Caco-2 (cell line): ENCODE measurements at places on chromosomes 6 and 20. TPM values are rescaled to one million over a fixed set of nuclear protein-coding genes. Genes with fewer than 3 reads are reported as not detected.

COL10A1 gene
- not detected in 2 replicates for total RNA-seq

TAP2 gene
- 10.3 and 11.9 TPM in 2 replicates for total RNA-seq

FAM184A gene
- total RNA-seq, result 10.8 and 11.2 TPM in 2 replicates

DUSP15 gene
- 8.2 and 9.1 TPM in 2 replicates for total RNA-seq

ENPP3 gene
- total RNA-seq, result not detected in 2 replicates

NR2E1 gene
- total RNA-seq, result 1.3 and 1.4 TPM in 2 replicates

BFSP1 gene
- total RNA-seq, result 20.4 and 22.7 TPM in 2 replicates

TP53INP2 gene
- 26.2 and 29.7 TPM in 2 replicates for total RNA-seq

PDE10A gene
- 3.4 and 3.6 TPM in 2 replicates for total RNA-seq

CD93 gene
- not detected in 2 replicates for total RNA-seq

SLC12A5 gene
- total RNA-seq, result 0.56 and 1.9 TPM in 2 replicates

SLC22A2 gene
- 0.19 TPM in 1 of 2 replicates, not detected in the other for total RNA-seq

TBC1D22B gene
- total RNA-seq, result 11.8 and 13.5 TPM in 2 replicates

FOXF2 gene
- 0.79 and 0.88 TPM in 2 replicates for total RNA-seq

ADGRF1 gene
- total RNA-seq, result 0.16 and 0.52 TPM in 2 replicates

CITED2 gene
- 78.0 and 78.6 TPM in 2 replicates for total RNA-seq

OTOR gene
- not detected in 2 replicates for total RNA-seq

LPA gene
- not detected in 2 replicates for total RNA-seq

OR2B6 gene
- total RNA-seq, result not detected in 2 replicates

LY6G6D gene
- total RNA-seq, result not detected in 2 replicates

RSPH4A gene
- 0.20 and 0.23 TPM in 2 replicates for total RNA-seq

NKX2-2 gene
- not detected in 2 replicates for total RNA-seq

IPCEF1 gene
- 1.4 and 1.9 TPM in 2 replicates for total RNA-seq

TRIM40 gene
- not detected in 2 replicates for total RNA-seq

GLP1R gene
- not detected in 2 replicates for total RNA-seq

ZNF318 gene
- total RNA-seq, result 11.2 and 11.7 TPM in 2 replicates

RPP21 gene
- 44.2 and 47.5 TPM in 2 replicates for total RNA-seq

PTCRA gene
- total RNA-seq, result not detected in 2 replicates

TUBB gene
- 742 and 788 TPM in 2 replicates for total RNA-seq

STMND1 gene
- not detected in 2 replicates for total RNA-seq

ADGB gene
- total RNA-seq, result not detected in 2 replicates

SEMG1 gene
- not detected in 2 replicates for total RNA-seq

B3GAT2 gene
- 0.11 and 0.12 TPM in 2 replicates for total RNA-seq

CRISP3 gene
- total RNA-seq, result not detected in 2 replicates

SLC2A4RG gene
- 211 and 234 TPM in 2 replicates for total RNA-seq

PHACTR3 gene
- total RNA-seq, result 0.11 TPM in 1 of 2 replicates, not detected in the other

RAET1L gene
- total RNA-seq, result not detected in 2 replicates

ACTL10 gene
- total RNA-seq, result 3.4 and 4.5 TPM in 2 replicates

TMEM181 gene
- total RNA-seq, result 25.7 and 26.7 TPM in 2 replicates

BTBD3 gene
- total RNA-seq, result 39.0 and 44.1 TPM in 2 replicates

CALHM4 gene
- 1.8 and 3.4 TPM in 2 replicates for total RNA-seq

RUNX2 gene
- not detected in 2 replicates for total RNA-seq

POPDC3 gene
- total RNA-seq, result 0.70 and 0.84 TPM in 2 replicates

METTL24 gene
- total RNA-seq, result 0.28 TPM in 1 of 2 replicates, not detected in the other

DNMT3B gene
- 95.5 and 105 TPM in 2 replicates for total RNA-seq

DEFB132 gene
- total RNA-seq, result not detected in 2 replicates

PPIL4 gene
- 28.3 and 28.4 TPM in 2 replicates for total RNA-seq

BPIFB1 gene
- total RNA-seq, result not detected in 2 replicates

CAPN11 gene
- total RNA-seq, result not detected in 2 replicates

NRSN1 gene
- total RNA-seq, result not detected in 2 replicates

PPDPF gene
- 511 and 634 TPM in 2 replicates for total RNA-seq

TMEM244 gene
- not detected in 2 replicates for total RNA-seq

SIRPB1 gene
- not detected in 2 replicates for total RNA-seq

MAN1A1 gene
- 28.7 and 28.9 TPM in 2 replicates for total RNA-seq

GRM1 gene
- total RNA-seq, result not detected in 2 replicates

IL17A gene
- not detected in 2 replicates for total RNA-seq

SUMO4 gene
- 1.7 and 2.4 TPM in 2 replicates for total RNA-seq
